ENCODE measurements at places on chromosomes 13 and 19.

- no peak for DNase-seq
These were observed 12.4 kb downstream of the EFNB2 start for GRCh38 chr13:106522898-106523525.

DNA sequence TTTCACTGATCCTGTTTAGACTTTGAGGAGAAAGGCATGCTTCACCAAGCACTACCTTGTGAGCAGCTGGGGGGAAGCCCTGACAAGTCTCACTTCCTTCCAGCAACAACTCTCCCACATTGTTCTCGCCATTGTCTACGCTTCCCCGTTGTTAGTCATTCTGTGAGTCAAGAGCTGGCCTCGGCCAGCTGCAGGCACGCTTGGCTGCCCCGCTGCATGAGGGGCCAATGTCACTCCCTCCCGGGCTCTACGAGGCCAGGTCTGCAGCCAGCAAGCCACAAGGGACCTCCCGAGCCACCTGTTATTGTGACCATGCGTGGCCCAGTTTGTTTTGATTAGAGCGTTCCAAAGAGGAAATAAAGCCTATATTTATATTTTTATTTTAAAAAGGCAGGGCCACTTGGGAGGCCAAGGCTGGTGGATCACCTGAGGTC lies 220.9 kb downstream of the FOXO1 start:
- DNase-seq: peak; percentile 92

GRCh38 chr19:32427536-32427935 lies 22.0 kb downstream of the DPY19L3 start:
- DNase-seq: no peak

DNA sequence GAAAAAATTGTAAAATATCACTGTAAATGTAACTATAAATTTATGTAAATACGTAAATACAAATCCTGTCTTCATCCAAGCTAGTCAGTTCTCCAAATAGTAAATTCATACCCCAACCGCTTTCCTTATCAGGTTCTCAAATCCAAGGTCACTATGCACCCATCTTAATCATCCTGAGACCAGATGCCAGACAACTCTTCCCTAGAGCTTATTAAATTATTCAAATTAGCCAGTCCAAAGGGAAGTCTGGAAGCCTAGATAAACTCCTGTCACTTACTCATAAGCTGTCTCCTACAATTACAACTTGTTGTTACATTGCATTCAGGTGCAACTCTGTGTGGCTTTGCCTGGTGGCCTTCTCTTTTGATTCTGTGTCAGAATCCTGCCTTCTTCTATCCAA lies 836.1 kb upstream of the PCDH20 start:
- no peak for DNase-seq

DNA sequence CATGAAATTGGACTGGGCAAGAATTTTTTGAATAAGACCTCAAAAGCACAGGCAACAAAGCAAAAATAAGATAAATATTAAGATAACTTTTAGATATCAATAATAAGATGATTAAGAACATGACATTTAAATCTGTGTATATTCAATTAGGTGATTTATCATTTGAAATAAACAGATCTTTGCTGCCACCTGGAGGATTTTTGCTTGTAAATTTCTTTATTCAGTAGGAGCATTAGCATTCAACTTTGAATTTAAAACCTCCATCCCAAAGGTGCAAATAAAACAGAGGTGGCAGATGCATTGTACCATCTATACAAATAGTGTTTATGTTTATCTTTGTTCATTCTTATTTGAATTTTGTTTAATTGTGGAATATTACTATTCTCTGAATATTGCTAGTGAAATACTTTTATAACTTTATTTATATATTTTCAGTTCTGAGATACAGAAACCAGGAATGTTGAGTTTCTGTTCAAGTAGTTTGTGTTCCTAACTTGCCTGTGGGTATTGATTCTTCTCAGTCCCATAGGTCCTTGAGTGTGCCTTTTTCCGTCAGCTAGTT lies 20.9 kb downstream of the COG6 start:
- no peak for DNase-seq

- no peak for DNase-seq
These were observed 102.6 kb downstream of the DOCK9 start for GRCh38 chr13:98875146-98875729.

GRCh38 chr19:57754091-57754673 lies 7.6 kb downstream of the ZNF776 start:
- DNase-seq: no peak

- DNase-seq: no peak
These were observed 69.1 kb downstream of the ATP7B start for GRCh38 chr13:51942189-51942588.

DNA sequence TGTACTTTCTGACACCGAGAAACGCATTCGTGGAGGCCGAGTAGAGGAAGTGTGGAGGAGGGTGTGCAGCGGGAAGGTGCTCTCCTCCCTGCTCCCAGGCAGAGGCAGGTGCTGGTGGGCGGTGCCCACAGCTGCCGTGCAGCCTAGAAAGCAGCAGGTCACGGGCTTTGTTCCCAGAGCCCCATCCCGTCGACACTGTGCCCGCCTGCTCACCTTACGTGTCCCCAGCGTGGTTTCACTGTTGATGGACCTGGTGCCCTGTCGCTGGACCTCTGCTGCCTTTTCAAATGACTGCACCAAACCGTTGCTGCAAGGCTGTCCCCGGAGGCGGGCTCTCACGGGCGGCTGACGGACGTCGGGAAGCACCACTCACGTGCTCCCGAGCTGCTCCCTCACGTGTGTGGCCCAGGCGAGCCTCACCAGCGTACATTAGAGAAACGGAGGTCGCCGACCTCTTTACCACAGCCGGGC lies 20.8 kb downstream of the PLEKHJ1 start:
- no peak for DNase-seq

GRCh38 chr19:41951686-41952172 lies 7.4 kb downstream of the RABAC1 start:
- DNase-seq: peak; percentile 72

DNA sequence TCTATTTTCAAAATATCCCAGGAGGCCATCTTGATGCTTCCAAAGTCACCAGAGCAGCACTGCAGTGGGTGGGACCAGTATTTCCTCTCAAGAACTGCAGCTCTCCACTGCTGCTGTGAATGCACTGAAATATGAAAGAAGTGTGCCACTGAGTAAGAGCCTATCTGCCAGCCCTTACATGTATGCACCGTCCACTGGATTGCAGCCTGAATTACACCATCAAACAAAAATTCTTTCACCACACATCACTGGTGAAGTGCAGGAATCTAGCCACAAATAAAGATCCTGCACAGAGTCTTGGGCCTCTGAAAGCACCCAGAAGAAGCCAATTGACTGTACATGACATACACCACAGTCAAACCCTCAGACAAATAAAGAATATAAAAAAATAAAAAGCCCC lies 249.0 kb downstream of the LHFPL6 start:
- DNase-seq: no peak

DNA sequence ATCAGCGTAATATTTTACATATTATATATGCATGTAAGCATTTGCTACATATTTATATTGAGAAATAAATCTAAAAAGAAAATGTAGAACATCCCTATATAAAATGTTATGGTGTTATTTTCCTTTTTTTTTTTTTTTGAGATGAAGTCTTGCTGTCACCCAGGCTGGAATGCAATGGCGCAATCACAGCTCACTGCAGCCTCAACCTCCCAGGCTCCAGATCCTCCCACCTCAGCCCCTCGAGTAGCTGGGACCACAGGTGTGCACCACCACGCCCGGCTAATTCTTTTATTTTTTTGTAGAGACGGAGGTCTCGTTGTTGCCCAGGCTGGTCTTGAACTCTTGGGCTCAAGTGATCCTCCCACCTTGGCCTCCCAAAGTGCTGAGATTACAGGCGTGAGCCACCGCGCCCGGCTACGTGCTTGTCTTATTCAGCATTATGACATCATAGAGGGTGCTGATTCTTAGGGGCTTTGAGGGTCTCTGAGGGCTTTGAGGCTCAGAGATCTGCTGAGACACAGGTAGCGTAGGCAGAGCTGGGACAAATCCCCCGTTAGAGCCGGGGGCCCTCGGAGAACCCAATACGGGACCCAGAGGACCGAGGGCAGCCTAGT lies 101.9 kb downstream of the GADD45B start:
- no peak for DNase-seq

GRCh38 chr19:45136507-45137178 lies 24.1 kb downstream of the NKPD1 start:
- DNase-seq: peak; percentile 37

GRCh38 chr13:89684896-89685295 lies 1662.6 kb upstream of the MIR17HG start:
- DNase-seq: no peak

GRCh38 chr13:35343417-35343816 lies 133.1 kb downstream of the MAB21L1 start:
- no peak for DNase-seq

- DNase-seq: no peak
These were observed 376.4 kb upstream of the ZNF507 start for GRCh38 chr19:31969016-31969415.

DNA sequence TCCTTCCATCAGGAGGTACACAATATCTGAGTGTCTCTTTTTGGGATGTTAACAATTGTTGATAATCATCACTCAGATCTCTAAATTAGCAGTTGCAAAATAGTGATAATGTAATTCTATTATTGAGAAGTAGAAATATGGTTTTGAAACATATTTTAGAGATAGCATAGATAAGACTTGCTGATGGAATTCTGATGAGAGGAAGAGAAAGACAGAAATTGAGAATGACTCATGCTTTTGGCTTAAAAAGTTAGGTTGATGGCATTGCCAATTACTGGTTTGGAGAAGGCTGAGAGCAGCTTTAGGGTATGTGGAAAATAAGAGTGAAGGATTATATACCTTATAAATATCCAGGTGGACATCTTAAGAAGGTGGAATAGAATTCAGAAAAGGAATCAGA lies 106.4 kb upstream of the EDNRB start:
- no peak for DNase-seq
